ELR (cell line): ENCODE measurements at places on chromosomes 3 and 15.
A peak's percentile ranks its signal among the peaks of the same experiment; 100 is the strongest.

DNA sequence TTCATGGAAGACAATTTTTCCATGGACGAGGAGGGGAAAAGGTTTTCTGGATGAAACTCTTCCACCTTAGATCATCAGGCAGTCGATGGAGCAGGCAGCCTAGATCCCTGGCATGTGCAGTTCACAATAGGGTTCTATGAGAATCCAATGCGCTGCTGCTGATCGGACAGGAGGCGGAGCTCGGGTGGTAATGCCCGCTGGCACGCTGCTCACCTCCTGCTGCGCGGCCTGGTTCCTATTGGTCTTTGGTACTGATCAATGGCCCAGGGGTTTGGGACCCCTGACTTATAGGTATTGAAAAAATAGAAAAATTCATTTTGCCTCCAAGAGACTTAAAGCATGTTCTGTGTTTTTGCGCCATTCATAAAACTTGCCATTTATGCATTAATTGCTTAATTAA, 793.9 kb upstream of the NR2F2 start:
- DNase-seq: no peak

- DNase-seq: no peak
These were observed 27.1 kb upstream of the MGLL start for GRCh38 chr3:127849368-127849767.

DNA sequence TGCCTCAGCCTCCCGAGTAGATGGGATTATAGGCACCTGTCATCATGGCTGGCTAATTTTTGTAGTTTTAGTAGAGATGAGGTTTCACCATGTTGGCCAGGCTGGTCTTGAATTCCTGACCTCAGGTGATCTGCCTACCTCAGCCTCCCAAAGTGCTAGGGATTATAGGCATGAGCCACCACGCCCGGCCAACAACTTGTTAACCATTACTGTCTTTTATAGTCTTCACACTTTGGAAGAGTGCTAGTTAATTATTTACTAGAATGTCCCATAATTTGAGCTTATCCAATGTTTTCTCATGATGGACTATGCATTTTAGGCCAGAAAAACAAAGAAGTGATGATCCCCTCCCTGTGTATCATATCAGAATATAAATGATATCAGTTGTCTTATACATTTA, 288.6 kb upstream of the CBLB start:
- no peak for DNase-seq

- DNase-seq: peak; percentile 51
These were observed 25.9 kb downstream of the ETFA start for GRCh38 chr15:76285241-76285825.

DNA sequence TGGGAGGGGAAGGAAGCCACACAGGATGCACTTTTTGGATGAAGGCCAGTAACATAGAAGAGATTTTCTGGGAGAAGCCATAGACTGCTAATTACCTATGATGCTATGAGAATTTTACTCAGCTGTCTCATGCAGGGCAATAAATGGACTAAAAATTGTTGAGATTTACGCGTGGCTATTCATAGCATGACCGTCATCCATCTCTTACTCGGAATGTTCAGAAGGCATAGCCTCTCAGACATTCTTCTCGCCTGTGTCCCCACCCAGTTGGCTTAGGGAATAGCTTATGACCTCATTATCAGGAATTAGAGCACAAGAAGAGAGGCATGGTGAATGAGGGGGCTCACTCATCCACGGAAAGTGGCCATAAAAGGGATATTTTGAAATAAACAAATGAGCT, 107.9 kb upstream of the ATP10A start:
- DNase-seq: no peak

DNA sequence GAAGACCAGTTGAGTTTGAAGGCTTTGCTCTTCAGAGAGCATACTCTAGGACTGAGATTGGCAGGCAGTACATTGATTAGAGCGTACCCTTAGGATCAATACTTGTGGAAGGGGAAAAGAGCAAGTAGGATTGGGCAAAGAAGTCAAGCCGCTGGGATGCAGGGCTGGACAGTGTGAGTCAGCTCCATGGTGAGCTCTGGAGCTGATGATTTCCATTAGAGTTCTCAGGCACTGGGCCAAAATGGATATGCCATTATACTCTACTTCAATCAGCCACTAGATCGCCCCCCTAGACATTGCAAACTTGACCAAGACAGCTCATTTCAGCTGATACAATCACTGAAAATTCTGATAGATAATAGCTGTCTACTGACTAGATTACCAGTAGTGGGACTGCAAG, 432.7 kb upstream of the ALCAM start:
- no peak for DNase-seq

GRCh38 chr15:67080118-67080899, 14.9 kb downstream of the SMAD3 start:
- DNase-seq: peak; percentile 63

DNA sequence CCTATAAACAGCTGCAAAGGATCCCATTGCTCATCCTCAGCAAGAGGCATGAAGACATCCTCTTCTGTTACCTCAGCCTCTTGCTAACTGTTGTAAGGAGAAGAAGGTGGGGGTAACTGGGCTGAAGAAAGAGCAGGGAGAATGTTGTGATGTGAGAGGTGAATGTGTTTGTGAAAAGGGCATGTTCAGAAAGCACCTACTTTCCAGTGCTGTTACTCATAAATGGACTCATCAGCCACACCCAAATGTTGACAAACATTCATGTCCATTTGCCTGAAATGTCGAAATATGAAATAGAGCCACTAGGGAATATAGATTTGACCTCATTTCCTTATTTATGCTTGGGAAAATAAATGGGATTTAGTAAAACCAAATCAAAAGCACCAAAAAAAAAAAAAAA, 12.6 kb downstream of the SLC24A1 start:
- peak; percentile 50 for DNase-seq

- no peak for DNase-seq
These were observed 20.9 kb downstream of the CXCR6 start for GRCh38 chr3:45964139-45964538.

GRCh38 chr15:43006991-43007390, 86.4 kb upstream of the TTBK2 start:
- DNase-seq: no peak

DNA sequence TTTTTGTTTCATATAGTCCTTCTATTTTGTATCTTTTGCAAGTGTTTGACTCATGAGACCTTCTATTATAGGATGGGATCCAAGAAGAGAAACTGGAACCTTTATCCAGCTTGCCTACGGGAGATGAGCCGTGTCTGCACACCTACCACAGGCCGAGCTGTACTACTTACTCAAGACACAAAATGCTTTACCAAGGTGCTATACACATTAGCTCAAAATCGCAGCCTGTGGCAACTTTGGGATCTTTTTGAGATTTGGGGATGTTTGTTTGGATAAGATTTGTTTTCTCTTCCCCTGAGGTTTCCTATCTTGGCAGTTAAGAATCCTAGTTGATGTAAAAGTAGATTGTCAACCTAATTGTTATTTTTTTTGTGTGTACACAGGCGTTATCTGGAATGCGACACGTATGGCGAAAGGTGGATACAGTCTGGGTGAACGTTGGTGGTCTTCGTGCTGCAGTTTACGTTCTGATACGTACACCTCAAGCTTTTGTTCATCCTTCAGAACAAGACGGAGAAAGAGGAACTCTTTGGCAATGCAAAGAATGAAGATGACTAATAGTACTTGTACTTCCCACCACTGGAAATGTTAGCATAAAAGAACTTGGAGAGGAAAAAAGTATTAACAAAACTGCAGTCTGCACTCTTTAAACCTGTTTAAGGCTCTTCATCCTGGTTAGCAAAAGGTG, 13.1 kb upstream of the SETD5 start:
- DNase-seq: peak; percentile 48

- DNase-seq: peak; percentile 96
These were observed 225.5 kb upstream of the IL12A start for GRCh38 chr3:159763011-159763601.

DNA sequence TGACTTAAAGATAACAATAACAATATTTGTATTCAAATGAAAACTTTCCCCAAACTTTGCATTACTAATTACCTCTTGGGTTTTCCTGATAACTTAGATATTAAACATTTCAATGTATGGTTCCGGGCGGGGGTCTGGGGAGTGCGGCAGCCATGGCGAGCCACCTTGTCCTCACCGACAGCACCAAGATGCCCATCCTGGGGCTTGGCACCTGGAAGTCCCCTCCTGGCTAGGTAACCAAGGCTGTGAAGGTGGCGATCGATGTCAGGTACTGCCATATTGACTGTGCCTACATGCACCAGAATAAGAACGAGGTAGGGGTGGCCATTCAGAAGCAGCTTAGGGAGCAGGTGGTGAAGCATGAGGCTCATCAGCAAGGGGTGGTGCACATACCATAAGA, 478.7 kb downstream of the CNTN3 start:
- DNase-seq: no peak

DNA sequence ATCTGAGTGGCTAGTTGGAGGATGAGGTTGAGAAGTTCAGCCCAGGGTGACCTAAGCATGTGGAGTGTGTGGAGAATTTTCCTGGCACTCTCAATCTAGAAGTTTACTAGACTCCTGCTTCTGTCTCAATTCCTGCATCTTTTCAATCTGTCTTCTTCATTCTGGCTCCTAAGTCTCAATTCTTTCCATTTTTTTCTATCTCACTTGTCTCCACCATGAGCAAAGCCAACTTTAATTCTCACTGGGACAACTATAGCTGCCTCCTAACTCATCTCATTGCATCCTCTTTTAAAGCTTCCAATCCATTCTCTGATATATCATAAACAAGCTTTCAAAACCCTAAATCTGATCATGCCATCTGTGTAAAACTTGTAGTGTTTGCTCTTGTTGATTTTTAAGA, 569.3 kb downstream of the NAALADL2 start:
- no peak for DNase-seq
